ENCODE measurements at places on chromosomes 7 and 10. TPM values are rescaled to one million over a fixed set of nuclear protein-coding genes. Genes with fewer than 3 reads are reported as not detected.

- no peak for DNase-seq
These were observed 233.6 kb downstream of the GLRX3 start for GRCh38 chr10:130369645-130370381.

Gene CRHR2
- not detected for total RNA-seq

Gene STK32C
- 10.2 TPM for total RNA-seq

Gene PLPP4
- total RNA-seq = not detected

Gene TMEM270
- not detected for total RNA-seq

DNA sequence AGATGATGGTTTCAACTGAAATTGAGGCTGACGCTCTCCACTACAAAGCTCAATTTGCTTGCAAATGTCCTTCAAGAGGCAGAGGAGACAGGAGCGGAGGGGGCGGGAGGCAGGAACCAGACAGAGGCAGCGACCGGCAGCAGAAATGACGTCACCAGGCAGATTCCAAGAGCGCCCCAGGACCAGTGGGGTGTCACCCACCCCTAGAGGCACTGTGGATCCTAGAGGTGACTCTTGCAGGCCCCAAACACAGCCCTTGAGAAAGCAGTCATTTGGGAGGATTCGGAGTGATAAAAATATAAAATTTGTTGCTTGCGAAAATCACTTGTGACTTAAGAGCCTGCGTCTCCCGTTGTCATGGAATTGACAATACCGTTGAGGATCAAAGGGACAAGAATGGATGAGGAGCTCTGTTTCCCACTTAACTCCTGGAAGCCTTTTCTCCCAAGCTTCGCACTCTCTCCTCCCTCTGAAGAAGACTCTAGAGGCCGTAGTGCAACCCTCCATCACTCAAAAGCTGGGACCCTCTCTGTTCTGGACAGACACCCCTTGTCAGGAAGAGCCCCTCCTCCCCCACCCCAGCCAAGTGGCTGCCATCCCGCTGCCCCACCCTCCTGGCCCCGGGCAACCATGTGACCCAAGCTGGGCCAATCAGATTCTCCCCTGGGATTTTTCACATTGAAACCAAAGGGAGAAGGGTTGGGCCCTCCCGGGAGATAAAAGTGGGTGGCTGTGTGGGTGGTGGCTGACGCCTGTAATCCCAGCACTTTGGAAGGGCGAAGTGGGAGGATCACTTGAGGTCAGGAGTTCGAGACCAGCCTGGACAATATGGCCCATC lies 16.3 kb upstream of the SLC29A4 start:
- no peak for DNase-seq

DNA sequence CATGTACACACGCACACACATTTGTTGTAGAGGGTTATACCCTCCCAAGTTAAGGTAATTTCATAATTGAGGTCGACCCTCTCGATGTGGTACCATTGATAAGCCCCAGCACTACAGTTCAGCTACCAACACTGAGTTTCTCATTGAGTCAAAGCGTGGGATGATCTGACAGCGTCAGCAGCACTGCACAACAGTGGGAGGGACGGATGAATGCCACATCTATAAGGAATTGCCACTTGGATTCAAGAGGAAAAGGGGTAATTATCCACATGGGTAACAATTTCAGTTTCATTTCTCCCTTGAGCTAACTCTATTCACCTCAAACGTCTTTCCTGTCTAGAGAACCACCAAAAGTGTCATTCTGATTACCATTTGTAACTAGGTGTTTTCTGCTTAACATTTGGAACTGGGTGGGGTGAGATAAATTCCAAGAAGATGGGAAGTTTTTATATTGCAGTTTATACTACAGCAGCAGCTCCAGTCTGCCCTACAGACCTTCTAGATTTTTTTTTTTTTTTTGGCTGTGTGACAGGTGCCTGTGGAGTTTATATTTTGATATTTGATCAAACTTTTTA lies 342.9 kb downstream of the AUTS2 start:
- DNase-seq = no peak

DNA sequence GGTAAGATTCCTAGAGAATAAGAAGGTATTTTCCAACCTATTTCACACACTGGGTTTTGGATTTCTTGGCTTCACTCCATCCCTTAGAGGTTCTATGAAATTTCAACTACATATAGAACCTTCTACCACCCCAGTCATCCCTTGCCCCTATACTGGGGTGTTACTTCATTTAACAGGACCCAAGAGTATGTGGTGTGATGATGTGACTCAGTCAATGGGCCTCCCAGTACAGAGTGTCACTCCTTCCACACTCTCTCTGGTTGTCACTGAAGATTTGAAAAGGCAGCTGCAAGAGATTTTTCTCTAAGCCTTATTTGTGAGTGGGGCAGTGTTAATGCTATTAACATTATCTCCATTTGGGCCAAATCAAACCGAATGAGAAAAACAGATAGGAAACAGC lies 33.5 kb downstream of the FGFBP3 start:
- DNase-seq = no peak

Gene PTF1A
- not detected for total RNA-seq

GRCh38 chr7:146635205-146636032 lies 518.8 kb downstream of the CNTNAP2 start:
- DNase-seq = no peak

Gene MMRN2
- total RNA-seq = not detected

GRCh38 chr10:26112532-26112931 lies 104.0 kb upstream of the GAD2 start:
- no peak for DNase-seq

Gene PAOX
- 11.9 TPM for total RNA-seq

DNA sequence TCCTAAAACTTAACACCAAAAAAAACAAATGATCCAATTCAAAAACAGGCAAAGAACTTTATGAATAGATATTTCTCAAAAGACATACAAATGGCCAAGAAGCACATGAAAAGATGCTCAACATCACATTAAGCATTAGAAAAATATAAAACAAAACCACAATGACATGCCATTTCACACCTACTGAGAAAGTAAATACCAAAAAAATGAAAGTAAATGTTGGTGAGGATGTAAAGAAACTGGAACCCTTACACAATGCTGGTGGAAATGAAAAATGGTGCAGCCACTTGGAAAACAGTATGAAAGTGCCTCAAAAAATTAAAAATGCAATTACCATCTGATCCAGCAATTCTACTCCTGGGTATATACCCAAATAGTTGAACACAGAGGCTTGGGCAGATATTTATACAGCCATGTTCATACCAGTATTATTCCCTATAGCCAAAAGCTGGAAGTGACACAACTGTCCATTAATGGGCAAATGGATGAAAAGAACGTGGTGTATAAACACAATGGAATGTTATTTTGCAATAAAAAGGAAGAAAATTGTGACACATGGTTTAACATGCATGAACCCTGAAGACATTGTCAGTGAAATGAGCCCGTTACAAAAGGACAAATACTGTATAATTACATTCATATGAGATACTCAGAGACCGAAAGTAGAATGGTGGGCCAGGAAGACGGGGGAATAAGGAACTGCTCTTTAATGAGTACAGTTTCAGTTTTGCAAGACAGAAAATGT lies 89.0 kb downstream of the JMJD1C start:
- DNase-seq = no peak

Gene ERVW-1
- total RNA-seq = not detected

DNA sequence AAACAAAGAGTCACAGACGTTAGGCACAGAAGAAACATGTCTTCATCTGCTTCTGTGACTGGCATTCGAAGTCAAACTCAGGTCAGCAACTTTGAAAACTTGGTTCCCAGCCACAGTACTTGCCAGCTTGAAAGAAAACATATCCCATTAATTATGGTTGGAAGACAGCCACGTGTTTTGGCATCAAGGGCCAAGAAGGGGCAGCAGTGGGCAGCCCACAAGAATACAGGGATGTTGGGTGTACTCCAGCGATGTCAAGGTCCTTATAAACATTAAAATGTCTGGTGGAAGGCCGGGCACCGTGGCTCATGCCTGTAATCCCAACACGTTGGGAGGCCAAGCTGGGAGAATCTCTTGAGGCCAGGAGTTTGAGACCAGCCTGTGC lies 29.5 kb downstream of the JCAD start:
- DNase-seq = no peak

- no peak for DNase-seq
These were observed 302.6 kb upstream of the SEMA3D start for GRCh38 chr7:85489498-85489897.

Gene ZNF316
- total RNA-seq = 77.9 TPM

GRCh38 chr10:944034-944831 lies 12.7 kb upstream of the LARP4B start:
- DNase-seq = no peak

DNA sequence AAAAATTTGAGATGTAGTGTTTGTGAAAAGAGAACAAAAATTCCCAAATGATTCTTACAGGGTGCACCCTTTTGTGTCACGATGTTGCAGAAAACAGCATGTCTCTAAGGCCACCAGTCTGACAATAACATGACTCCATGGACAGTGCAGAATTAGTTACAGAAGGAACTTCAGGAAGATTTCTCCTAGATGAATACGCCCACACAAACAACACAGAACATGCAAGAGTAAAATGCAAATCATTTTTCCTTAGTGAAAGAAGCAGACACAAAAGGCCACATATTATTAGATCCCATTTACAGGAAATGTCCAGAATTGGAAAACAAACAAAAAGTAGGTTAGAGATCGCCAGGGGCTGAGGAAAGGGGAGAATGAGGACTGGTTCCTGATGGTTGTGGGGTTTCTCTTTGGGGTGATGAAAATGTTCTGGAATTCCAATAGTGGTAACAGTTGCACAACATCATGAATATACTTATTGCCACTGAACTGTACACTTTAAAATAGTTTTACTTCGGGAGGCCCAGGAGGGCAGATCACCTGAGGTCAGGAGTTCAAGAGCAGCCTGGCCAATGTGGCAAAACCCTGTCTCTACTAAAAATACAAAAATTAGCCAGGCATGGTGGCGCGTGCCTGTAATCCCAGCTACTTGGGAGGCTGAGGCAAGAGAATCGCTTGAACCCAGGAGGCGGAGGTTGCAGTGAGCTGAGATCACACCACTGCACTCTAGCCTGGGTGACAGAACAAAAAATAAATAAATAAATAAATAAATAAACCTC lies 10.2 kb downstream of the ZC3HAV1 start:
- no peak for DNase-seq

GRCh38 chr7:1999278-1999984 lies 233.3 kb downstream of the MAD1L1 start:
- no peak for DNase-seq

Gene FUOM
- 17.1 TPM for total RNA-seq

DNA sequence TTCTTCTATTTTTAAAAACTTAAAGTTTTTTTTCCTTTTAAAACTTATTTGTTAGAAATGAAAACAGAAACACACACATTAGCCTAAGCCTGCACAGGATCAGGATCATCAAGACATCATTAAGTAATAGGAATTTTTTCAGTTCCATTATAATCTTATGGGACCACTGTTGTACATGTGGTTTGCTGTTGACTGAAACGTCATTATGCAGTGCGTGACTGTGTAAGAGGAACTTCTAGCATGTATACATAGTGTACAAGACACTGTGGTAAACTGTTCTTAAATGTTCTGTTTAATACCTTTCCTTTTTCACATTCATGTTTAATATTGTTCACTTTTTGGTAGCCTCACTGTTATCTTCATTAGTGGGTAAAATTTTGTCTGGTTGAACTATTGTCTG lies 12.1 kb downstream of the ENTPD7 start:
- no peak for DNase-seq

DNA sequence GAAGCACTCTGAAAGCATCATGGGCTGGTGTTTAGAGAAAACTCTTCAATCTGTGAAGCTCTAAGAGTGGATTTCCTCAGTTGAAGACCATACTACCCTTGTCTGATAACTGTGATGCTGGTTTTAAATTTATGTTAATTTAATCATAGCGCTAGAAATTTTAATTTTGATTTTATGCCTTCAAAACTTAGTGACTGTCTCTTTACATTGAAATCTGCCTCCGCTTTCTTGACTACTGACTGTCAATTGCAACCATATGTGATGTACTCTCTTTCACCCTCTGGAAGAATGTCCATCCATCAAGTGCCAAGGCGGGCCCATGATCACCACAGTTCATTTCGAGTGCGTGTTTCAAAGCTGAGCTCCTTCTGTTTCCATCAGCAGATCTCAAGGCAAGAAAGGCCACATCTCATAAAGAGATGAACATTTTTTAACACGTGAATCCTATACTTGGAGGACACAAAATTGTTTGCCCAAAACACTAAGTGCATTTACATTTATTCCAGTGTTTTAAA lies 147.1 kb downstream of the ITGA8 start:
- no peak for DNase-seq

- no peak for DNase-seq
These were observed 87.1 kb upstream of the PRKCQ start for GRCh38 chr10:6667150-6667549.

Gene HKDC1
- 0.65 TPM for total RNA-seq

GRCh38 chr7:141431140-141431479 lies 120.1 kb upstream of the AGK start:
- no peak for DNase-seq

Gene FAM25C
- total RNA-seq = not detected

Gene OPN1SW
- total RNA-seq = not detected

GRCh38 chr10:73653701-73654100 lies 2.1 kb downstream of the SYNPO2L start:
- DNase-seq = no peak

Gene FKBP9
- total RNA-seq = not detected

Gene CALML3
- total RNA-seq = not detected

Gene SPDYE16
- 0.26 TPM for total RNA-seq

DNA sequence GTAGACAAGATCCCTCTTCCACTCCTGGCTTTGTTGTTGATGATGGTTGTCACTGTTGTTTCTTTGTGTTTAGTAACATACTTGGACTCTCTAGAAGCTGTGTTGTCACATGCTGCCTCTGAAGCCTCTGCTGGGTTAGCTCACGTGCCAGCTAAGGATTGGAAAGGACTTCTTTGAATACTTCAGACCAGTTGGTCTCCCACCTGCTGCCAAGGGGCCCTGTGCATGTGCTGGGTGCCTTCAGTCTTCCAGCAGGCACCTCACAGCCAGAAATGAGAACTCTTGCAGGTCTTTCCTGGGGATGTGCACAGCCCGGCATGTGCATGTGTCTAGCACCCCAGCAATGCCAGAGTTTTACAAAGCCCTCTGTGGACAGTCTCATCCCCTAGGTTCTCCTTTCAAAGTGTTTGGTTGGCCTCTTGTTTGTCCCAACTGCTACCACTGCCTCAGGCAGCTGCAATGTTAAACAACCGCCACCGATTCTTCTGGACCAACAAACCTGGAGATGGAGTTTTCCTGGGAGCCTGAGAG lies 21.7 kb upstream of the NCAPG2 start:
- DNase-seq = no peak

- DNase-seq = no peak
These were observed 31.1 kb upstream of the DDX50 start for GRCh38 chr10:68870061-68870460.

Gene BTBD16
- total RNA-seq = not detected

Gene WIPF3
- total RNA-seq = not detected

- no peak for DNase-seq
These were observed 79.8 kb upstream of the PTN start for GRCh38 chr7:137423321-137423720.

Gene VSTM2A
- not detected for total RNA-seq

DNA sequence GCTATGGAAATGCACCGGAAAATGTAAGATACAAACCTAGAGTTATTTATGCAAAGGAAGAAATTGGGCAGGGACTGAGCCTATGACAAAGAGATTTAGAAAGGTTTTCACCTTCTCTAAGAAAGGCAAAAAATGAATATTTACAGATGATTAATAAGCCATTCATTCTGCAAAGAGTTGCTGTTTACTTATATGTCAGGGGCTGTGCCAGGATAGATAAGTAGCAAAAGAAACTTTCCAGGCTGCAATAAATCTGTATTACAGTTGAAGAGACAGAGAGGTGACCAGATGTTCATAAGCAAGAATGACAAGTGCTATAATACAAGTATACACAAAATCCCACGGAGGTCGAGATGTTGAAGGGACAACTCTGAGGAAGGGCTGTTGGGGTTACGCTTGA lies 299.6 kb downstream of the CALN1 start:
- no peak for DNase-seq

Gene HOXA6
- not detected for total RNA-seq

Gene FHIP2A
- 24.8 TPM for total RNA-seq

Gene LOXL4
- total RNA-seq = not detected

Data from naive thymus-derived CD8-positive, alpha-beta T cell (primary cell).